Right ventricle myocardium inferior (tissue), 1 donor: ENCODE measurements at places on chromosomes 16 and 17.

GRCh38 chr16:89917773-89918452 is 749 bp upstream of the MC1R start:
- peak; percentile 92 for DNase-seq

- DNase-seq = peak; percentile 95
These were observed 72.7 kb downstream of the ABCC1 start for GRCh38 chr16:16021988-16022682.

- no peak for DNase-seq
These were observed 86.3 kb downstream of the DYNLRB2 start for GRCh38 chr16:80627108-80627507.

DNA sequence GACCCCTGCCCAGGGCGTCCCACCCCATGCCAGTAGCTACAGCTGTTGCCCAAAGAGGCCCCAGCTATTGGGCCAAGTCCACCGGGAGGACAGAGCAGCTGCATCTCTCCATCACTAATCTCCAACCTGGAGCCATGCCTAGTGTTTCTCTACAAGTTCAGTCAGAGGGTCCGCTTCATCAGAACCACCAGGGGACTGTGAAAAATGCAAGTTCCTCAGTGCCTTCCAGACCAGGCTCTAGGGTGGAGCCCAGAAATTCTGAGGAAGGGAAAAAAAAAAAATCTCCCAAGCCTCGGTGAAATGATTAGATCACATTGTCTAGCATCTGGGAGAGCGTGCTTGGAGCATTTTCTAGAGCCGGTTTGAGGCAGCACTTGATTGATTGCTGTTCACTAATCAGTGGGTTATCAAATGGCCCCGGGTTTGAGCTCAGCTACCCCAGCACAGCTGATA is 22.4 kb upstream of the HERPUD1 start:
- no peak for DNase-seq

- no peak for DNase-seq
These were observed 26.6 kb downstream of the ARHGAP27 start for GRCh38 chr17:45406107-45406506.

DNA sequence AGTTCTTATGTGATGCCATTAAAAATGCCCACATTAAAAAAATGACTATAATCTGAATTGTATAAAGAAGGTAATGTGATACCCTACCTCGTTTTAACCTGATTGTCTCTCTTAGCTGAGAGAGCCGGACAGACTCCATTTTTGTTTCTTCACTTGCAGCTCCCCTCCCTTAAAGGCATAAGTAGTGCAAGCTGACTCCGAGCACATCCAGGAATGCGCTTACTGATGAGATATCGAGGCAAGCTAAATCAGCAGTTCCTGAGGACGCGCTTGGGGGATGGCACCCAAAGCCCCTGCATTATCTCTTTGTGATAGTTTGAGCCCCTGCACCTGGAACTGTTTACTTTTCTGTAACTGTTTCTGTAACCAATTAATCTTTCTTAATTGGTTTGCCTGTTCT is 6.3 kb downstream of the KRT24 start:
- DNase-seq = no peak

DNA sequence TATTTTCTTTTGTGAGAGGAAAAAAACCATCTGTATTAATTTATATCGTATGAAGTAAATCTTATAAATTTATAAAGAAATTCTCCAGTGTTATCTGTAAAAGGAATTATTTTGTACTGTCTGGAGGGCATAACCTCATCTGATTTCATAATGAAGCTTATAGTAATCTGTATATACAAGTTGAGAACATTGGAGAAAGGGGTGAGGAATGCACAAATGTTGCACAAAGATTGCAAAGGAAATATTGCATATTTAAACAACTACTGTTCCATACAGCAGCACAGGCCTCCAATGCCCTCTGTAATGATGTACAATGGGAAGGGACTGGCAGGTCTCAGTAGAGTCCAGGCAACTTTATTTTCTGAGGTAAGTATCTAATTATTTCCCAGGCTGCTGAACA is 50.8 kb upstream of the KCNJ16 start:
- DNase-seq = no peak
